Kasumi-1 (cell line): ENCODE measurements at places on chromosomes 1 and 21.

- DNase-seq, result no peak
These were observed 102.4 kb upstream of the ZNF281 start for GRCh38 chr1:200512191-200512590.

GRCh38 chr1:87169263-87169910 lies 159.3 kb upstream of the LMO4 start:
- no peak for DNase-seq

DNA sequence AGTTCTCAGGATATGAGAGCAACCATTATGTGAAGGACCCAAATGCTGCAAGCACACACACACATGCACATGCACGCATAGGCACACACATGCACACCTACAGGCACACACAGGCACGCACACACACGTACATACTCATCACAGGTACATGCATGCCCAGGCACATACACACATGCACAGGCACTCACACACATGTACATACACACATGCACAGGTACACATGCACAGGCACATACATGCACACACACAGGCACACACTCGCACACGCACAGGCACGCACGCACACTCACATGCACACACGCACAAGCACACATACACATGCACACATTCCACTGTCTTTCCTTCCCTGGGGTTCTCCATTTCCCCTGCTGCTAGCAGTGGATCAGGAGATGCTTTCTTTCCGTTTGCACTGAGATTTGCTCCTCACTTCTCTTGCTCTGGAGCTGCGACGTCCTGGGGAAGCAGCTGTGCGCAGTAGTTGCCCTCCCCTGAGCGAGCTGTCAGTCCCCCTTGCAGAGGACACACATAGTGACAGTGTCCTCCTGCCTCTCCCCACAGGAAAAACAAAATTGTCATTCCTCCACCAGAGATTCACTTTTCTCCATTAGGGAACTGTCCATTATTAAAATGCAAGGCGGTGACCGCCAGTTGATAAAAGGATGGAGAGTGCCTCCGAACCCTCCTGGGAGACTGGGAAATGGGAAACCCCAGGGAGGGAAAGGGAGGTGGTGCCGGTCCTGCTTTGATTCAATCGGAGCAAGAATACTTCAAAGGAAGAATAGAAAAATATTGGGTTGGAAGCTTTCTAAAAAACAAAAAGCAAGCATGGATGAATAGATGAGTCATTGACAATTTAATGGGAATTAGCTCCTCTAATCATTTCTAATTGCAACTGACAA lies 69.5 kb downstream of the WDR4 start:
- no peak for DNase-seq

DNA sequence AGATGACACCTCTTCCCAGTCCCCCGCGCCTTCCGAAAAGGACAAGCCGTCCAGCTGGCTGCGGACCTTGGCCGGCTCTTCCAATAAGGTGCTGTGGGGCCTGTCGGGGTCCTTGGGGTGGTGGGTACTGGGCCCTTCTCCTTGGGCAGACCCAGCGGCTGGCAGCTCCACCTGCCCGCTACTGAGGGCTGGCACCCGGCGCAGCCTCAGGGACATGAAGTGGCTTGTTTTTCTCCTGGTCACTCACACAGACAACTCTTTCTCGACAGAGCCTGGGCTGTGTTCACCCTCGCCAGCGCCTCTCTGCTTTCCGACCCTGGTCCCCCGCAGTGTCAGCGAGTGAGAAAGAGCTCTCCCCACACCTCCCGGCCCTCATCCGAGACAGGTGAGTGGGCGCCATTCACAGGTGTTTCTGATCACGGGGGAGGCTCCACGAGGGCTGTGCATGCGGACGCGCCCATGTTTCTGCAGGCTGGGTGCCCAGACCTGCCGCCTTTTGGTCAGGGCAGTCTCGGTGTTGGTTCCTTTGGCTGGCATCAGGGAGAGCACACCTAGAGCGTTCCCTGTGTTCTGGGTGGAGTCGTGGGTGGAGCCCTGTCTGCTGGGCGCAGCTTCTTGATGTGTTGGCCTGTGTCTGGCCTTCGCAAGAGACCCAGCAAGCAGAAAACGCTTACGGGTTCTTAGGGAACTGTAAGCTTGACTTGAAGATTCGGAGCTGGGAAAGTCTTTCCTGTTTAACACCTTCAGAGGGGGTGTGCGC lies 75.1 kb downstream of the SKI start:
- DNase-seq, result no peak

- DNase-seq, result no peak
These were observed 56.0 kb downstream of the KCNJ15 start for GRCh38 chr21:38312822-38313221.

GRCh38 chr1:221869779-221870178 lies 127.9 kb upstream of the DUSP10 start:
- DNase-seq, result no peak

DNA sequence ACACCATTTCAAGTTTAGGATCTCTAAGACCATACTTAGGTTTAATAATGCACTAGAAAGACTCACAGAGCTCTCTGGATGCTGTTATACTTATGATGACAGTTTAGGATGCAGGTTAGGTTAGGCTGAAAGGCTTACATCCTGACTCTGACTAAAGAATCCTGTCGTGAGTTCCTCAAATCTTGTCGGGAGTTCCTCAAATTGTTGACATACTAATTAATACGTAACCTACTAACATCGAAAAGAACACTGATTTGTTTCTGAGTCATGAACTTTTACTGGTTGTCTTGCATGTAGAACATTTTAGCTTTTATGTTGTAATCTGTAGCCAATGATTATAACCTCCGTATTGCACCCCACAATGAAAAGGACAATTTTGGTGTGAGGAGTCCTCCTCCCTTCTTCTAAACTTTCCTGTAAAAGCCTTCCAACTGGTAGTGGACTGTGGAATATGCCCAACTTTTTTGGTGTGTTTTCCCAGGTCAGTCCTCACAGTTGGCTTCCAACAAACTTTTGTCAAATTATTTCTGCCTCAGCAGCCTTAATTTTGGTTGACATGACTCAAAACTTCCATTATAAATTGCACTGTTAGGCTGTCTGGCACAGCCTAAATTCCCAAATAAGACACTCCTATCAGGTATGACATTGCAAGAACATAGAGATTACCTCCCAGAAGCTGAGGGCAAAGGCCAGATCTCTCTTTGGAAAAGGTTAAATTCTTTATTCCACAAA lies 107.9 kb upstream of the PALMD start:
- DNase-seq, result no peak
